ENCODE measurements at places on chromosomes 16 and 17. TPM values are rescaled to one million over a fixed set of nuclear protein-coding genes. Genes with fewer than 3 reads are reported as not detected.

DNA sequence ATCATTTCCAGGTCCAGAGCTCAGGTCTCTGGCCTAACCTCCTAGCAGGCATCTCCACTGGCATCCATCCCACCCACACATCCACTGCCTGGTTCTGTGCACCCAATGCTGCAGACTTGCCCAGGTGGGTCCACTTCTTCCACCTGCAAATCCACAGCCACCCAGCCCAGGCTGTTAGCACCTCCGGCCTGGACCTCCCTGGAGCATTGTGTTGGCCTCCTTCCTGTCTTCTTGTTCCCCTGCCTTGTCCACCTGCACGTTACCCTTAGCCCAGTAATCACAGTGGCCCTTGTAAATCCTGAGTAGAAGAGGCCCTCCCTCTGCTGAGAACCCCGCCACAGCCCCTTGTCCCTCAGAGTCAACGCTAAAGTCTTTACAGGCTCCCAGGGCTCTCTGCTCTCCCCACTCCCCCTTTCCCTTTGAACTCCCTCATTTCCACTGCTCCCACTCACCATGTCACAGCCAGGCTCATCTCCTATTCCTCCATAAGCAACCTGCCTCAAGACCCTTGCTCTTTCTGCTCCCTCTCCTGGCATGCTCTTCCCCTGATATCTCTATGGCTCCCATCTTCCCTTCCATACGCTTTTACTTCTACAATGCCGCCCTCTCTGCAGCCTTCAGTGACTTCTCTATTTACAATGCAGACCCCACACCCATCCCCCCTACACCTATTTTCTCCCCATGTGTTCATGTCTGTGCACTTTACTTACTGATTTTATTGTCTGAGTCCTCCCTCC is 288.8 kb downstream of the FOXL1 start:
- no peaks in the 10 kb centered on the region for H3K36me3 ChIP-seq
- H3K27ac ChIP-seq, result no peak overlapping the region
- H3K4me3 ChIP-seq, result no peak overlapping the region
- DNase-seq, result no peak
- no peaks in the 10 kb centered on the region for H3K27me3 ChIP-seq

- H3K4me1 ChIP-seq, result no peaks in the 10 kb centered on the region
- no peak for DNase-seq
- no peak overlapping the region for H3K4me3 ChIP-seq
- no peaks in the 10 kb centered on the region for H3K27me3 ChIP-seq
- no peak overlapping the region for H3K27ac ChIP-seq
- no peaks in the 10 kb centered on the region for H3K36me3 ChIP-seq
Measured at GRCh38 chr17:61492759-61493526, 40.7 kb downstream of the TBX4 start.

- no peaks in the 10 kb centered on the region for H3K36me3 ChIP-seq
- no peaks in the 10 kb centered on the region for H3K4me1 ChIP-seq
- no peak overlapping the region for H3K27ac ChIP-seq
- no peak for DNase-seq
- H3K27me3 ChIP-seq, result no peaks in the 10 kb centered on the region
Measured at GRCh38 chr17:19014628-19015215, 10.2 kb upstream of the FAM83G start.

The ZACN gene
- not detected for total RNA-seq

Measured in upper lobe of left lung (tissue), 6 donors.